ENCODE measurements at places on chromosomes 3 and 15. TPM values are rescaled to one million over a fixed set of nuclear protein-coding genes. Genes with fewer than 3 reads are reported as not detected.

The CHSY1 gene
- 17.7 TPM for polyA plus RNA-seq

- peak; percentile 90 for DNase-seq
Observed at GRCh38 chr15:32870240-32871033, 152.6 kb downstream of the GREM1 start.

The NEK10 gene
- polyA plus RNA-seq, result 2.5 TPM

The OR5H15 gene
- polyA plus RNA-seq, result not detected

- peak; percentile 19 for DNase-seq
Observed at GRCh38 chr3:15164340-15164739, 41.7 kb upstream of the CAPN7 start.

DNA sequence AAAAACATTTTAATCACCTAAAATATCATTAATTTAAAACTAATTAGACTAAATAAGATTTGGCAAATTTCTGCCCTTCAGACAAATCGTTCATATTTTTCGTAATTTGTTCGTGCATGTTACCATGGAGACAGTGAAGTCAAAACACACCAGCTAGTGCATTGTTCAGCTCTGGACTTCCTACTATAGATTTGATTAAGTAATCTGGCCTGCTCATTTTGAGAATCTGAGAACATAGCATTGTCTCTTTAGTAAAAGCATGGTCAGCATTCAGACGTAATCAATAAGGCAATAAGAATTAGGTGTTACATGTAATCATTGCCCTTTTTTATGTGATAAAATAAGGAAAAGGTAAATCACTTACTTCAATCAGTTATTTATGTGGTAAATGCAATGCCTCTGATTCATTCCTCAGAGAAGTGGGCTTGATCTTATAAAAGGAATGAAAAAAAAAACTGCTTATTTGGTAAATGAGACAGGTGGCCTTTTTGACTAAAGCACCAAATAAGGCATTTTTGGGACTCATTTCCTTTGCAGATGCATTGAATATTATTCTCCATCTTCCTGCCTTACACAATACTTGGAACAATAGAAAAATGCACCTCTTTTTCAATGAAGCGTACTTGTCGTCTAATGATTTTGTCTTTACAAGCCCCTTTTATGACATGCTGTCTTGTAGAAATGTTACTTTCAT is 84.5 kb upstream of the FNDC3B start:
- DNase-seq, result no peak

The NPAP1 gene
- polyA plus RNA-seq, result not detected

The MGLL gene
- polyA plus RNA-seq, result 108 TPM

Measured in BJ (cell line).